ENCODE measurements at places on chromosomes 6 and 20.

GRCh38 chr6:35391240-35391968 lies 49.0 kb downstream of the PPARD start:
- DNase-seq: peak; percentile 90

DNA sequence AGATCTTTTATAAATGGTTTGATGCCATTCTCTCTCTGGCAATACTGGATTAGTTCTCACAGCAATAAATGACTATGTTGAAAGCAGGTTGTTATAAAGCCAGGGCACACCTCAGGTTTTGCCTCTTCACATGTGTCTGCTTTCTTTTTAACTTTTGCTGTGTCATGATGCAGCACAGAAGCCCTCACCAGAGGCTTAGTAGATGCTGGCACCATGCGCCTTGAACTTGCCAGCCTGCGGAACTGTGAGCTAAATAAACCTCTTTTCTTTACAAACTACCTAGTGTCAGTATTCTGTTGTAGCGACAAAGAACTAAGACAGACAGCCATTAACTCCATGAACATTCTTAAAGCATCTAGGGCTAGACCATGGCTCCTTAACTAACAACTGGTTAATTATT lies 15.3 kb upstream of the GPR63 start:
- no peak for DNase-seq

DNA sequence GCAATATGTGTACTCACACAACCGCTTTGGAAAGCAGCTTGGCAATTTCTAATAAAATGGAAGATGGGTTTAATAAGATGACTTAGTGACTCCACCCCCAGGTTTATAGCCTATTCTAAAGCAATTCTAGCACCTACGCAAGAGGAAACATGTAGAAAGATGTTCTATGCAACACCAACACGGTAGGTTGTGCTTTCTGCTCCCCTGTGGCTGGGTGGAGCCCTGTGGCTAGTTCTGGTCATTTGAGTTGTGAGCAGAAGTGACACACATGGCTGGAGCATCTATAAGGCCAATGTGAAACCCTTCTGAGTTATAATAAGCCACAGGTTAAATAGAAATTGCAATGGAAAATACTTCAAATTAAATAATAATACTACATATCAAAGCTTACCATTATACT lies 310.7 kb downstream of the CD83 start:
- DNase-seq: no peak

DNA sequence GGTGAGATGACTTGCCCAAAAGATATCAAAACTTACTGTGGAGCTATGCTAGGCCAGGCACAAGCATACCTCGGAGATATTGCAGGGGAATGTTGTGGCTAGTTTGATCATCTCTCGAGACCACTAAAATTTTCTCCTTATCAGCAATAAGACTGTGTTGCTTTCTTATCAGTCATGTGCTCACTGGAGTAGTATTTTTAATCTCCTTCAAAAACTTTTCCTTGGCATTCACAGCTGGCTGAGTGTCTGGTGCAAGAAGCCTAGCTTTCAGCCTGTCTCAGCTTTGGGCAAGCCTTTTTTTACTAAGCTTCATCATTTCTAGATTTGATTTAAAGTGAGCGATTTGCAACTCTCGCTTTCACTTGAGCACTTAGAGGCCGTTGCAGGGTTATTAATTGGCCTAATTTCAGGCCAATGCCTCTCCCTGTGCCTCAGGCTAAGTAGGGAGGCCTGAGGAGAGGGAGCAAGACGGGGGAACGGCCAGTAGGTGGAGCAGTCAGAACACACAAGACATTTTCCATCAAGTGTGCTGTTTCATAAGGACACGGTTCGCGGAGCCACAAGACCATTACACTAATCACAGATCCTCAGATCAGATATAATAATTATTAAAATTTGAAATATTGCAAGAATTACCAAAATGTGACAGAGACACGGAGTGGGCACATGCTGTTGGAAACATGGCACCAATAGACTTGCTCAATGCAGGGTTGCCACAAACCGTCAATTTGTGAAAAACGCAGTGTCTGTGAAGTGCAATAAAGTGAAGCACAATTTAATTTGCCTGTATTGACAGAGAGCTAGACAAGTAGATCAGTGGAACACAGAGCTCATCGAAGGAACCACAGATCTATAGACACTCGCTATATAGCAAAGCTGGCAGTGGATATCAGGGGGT lies 106.8 kb upstream of the SIRPG start:
- DNase-seq: peak; percentile 52

DNA sequence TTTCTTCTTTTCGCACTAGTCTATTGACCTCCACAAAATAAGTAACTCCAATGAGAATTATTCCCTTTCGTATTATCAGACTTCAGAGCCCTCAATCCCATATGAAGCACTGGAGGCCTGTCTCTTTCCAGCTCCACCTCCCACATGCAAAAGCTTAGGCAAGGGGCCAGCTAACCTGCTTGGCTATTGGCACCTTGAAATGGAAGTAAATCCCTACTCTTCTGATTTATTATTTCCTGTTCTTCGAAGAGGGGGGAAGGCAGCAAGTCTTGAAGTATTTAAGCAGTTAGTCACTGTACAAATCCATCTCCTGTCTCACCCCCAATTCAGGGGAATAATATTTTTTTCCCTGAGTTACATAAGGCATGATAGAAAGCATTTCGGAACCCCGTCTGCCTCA lies 577.8 kb downstream of the MAFB start:
- DNase-seq: no peak

DNA sequence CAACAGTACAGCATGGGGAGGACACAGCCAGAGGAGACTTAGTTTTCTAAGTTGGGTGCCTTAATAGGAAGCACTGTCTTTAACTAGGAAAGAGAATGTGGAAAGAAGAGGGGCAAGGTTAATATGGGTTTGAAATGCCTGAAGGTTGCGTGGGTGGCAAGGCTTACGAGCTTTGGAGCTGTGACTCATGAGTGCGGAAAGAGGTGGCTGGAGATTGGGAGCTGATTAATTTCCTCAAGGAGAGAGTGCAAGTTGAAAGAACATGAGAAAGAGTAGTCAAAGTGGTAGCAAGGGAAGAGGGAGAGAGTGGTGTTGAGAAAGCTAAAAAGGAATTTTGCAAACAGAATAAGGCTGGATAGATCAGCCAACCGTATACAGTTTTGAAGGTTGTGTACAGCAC lies 315.1 kb upstream of the PRND start:
- DNase-seq: peak; percentile 75

DNA sequence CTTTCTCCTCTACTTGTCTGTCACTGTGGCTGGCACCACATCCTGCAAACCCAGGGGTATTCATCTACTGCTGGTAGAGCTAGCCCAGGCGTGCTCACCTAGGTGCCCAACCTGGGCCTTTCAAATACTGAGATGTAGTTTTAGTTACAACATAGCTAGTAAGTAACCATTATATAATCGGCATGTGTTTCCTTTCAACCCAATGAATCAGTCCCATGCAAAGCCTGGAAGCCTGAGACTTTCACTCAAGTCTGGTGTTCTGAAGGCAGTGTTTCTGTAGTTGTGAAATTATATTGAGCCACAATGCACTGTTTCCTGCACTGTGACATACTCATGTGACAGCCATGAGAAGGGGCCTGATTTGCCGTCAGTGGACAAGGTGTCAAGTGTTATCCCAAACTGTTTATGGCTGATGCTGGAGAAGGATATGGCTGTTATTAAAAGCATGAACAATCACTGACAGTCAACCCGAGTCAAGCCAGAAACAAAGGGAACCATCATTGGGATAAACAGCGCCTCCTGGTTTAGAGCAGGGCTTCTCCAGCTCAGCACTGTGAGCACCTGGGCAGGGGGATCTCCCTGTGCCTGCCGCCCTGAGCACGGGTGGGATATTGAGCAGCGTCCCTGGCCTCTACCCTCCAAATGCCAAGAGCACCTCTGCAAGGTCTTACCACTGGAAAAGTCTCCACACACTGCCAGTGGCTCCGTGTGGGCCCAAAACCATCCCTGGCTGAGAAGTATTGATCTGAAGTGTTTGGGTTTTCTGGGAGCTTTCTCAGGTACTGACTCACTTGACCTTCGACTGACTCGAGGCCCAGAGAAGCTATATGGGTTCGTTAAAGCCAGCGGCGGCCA lies 1.6 kb downstream of the PSMA7 start:
- no peak for DNase-seq
